ENCODE measurements at places on chromosomes 6 and 20. TPM values are rescaled to one million over a fixed set of nuclear protein-coding genes. Genes with fewer than 3 reads are reported as not detected.

DNA sequence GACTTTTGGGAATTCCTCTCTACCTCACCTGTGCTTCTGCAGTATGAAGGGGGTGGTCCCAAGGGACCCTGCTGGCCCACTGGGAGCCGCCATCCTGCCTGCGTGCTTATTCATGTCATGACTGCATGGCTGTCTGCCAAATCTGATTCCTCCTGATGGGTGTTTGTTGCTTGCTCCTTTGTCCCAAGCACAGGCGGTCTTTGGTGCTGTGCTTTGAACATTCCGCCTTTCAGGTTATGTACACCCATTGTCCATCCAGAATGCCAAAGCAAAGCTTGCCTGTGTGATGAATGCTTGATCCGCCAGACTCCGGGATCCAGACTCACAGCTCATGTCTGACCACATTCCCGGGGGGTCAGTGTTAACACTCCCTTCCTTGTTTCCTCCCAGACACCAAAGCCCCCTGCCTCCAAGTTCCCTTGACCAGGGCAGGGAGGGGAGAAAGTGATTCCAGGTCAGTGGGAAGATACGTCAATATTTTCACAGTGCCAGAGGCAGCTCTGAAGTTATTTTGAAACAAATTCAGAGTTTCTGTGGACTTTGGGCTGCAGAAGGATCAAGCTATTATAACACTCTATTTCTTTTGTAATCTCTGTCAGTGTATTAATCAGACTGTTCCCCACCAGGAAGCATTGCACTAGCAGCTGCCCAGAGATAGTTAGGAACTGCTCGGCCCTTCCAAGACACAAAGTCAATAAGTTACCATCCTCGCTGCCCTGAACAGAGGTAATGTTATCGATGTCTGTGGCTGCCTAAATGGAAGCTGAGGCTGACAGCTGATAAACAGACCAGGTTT, 9.5 kb downstream of the DAAM2 start:
- no peak for DNase-seq

- no peak for DNase-seq
These were observed 30.4 kb downstream of the TM9SF4 start for GRCh38 chr20:32139947-32140346.

- DNase-seq, result peak; percentile 48
These were observed 46.8 kb downstream of the DSTN start for GRCh38 chr20:17616480-17617211.

DNA sequence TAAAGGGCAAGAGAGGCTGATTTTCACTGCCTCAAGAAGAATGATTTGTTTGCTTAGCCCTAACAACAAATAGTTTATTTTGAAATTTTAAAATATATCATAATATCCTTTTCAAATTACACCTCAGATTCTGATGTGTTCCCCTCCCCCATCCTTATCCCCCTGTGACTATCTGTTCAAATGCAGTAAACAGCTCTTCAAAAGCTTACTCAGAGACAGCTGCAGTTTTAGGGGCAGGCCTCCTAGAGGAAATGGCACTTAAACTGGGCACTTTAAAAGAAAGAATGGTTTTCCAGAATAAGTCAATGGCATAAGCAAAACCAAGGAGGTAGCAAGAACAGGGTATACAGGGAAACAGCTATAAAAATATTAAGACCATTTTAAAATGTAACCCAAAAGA, 118.6 kb upstream of the UST start:
- no peak for DNase-seq

DNA sequence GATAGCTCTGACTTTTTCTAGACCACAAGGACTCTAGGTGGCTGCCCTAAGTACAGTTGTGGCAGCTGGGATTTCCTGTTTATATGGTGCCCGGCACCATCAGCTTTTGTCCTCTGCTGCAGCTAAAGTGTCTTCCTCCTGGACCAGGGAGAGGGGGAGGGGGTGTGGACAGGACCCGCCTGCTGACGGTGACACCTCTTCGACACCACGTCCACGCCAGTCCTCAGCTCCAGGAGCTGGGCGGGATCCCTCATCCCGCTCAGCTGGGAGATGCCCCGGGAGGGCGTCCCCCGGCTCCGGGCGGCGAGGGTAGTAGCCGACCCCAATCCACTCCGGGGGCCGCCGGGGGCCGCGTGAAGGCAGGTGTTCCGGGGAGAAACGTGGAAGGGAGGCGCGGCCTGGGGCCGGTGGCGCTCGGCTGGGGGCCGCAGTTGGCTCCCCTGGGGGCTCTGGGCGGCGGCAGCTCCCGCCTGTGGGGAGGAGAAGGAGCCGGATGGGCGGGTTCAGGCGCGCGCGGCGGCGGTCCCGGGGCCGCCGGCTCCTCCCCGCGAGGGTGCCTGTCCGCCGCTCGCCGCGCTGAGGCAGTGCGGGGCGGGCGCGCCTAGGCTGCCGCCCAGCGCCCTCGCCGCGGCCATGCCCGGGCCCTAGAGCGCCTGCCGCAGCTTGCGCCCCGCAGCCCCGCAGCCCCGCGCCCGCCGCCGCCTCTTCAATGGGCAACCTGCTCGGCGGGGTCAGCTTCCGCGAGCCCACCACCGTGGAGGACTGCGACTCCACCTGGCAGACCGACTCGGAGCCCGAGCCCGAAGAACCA, at the start of gene OGFRL1:
Gene OGFRL1, plus strand, starts transcription at position 584 of the 811 bp plus-strand sequence. Its CDS starts 126 bp downstream, at position 710.
- DNase-seq, result peak; percentile 94

DNA sequence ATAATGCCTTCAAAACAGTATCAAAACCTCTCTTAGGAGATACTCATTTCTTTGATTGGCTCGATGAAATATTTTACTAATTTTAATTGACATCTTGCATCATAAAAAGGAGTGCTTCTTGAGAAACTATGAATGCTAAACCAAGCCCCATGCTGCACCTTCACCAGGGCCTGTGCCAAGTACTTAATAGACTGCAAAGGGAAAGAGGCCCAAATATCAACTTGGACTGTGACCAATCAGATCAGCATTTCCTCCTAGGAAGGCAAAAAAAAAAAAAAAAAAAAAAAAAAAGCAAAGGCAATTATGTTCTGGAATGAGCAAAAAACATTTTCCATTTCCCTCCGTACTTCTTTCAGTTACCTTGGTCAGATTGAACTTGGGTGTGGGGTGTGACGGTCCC, 253.0 kb upstream of the SOX4 start:
- DNase-seq, result no peak

DNA sequence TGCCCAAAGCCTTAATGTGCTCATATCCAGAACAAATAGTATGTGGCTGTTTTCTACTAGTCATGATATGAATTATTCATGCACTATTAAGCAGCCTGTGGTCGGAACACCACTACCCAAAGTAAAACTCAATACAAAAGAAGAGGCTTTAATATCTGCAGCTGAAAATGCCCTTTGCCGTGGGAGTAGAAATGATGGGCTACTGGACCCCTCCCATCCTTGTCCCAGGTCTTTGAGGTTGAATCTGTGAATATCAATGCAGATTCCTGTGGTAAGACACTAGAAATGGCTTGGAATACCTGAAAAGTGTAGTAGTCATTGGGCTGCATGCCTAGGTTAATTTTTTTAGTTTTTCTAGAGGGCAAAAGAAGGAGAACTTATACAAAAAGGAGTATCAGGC, 303.7 kb downstream of the TBC1D7 start:
- no peak for DNase-seq

DNA sequence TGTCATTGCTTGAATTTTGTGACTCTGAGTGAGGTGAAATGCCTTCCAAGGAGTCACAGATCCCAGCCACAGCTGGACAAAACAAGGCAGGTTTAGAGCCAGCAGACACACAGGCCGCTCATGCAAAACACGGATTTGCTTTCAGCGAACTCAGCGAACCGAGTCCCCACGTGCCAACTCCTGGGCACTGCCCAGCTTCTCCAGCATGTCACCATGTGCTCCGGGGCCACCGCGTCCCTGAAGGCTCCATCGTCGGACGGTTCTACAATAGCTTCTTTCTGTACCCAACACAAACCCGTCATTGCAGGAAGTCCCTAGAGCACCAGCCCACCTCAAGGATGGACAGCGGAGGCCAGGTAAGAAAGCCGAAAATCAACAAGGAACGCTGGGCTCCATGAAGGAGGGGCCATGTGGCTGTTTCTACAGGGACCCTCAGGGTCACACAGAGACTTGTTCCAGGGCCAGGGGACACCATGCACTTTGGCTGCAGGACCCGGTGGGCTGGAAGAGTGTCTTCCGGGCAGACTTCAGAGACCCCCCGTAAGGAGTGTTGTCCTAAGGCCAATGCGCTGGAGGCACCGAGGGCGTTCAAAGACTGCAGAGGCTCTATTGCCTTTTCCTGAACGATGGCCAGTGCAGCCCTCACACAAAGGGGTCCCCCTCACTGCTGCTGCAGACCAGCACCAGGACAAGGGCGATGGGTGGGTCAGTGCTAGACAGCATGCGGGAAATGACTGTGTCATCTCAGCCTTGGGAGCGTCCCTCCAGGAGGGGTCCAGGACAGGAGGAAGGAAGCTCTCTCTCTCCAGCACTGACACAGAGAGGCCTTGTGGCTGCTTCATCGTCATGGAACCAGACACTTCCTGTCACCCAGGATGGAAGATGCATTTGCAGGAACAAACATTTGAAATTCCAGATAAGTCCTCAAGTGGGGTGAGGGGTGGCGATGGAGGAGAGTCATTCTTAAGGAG, 19.8 kb downstream of the DACT2 start:
- DNase-seq, result peak; percentile 71

GRCh38 chr20:37316116-37316774, 26.8 kb downstream of the MANBAL start:
- peak; percentile 53 for DNase-seq

DNA sequence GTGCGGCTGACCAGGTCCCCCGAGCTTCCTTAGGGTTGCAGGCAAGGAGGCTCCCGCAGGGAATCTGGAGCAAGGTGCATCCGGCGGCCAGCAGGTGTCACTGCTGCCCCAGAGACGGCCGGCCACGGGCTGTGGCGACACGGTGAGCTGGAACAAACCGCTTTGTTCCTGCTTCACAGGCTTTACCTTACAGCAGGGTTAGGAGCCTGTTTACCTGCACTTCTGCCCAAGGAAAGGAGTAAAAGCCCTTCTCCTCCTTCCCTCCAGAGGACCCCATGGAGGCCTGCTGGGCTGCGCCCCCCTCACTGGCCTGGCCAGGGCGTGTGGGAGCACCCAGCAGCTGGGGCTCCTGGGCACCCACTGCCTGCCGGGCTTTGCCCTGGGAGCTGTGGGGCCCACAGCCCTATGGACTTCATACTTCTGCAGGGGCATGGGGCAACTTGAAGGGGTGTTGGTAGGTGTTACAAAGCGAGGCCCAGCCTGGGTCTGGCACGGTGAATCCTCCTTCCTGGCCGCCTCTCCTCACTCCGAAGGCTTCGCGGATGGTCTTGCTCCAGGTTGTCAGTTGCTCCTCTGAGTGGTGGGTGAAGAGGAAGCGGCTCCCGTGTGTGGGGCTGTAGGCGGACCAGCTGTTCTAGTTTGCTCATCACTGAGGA, 88.4 kb downstream of the CDC5L start:
- peak; percentile 93 for DNase-seq

DNA sequence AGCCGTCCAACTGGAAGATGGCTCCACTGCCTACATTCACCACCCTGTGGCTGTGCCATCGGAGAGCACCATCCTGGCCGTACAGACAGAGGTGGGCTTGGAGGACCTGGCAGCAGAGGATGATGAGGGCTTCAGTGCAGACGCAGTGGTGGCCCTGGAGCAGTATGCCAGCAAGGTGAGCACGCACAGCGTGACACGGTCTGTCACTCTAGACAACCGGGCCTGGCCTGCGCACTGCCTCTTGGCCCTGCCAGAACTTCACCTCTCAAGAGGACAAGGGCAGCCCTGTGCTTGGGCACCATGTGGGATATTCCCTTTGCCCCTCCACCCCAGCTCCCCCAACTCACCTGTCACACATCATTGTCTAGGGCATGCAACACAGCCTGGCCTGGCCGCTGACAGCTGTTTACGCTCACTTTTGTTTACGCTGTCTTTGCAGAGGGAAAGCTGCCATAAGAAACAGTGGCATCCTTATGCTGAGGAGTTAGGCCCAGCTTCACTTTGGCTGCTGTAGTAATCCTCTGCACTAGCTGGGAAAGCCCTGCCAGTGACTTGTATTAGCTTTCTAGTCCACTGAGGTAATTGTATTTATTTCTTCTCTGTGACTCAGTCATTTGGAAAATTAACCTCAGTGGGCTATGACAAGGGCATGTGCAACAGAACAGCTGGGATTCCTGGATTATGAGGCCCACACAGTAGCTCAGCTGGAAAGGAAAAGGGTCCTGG, 9.8 kb upstream of the DEF6 start:
- DNase-seq, result no peak

- peak; percentile 95 for DNase-seq
These were observed 102.0 kb downstream of the OR2B2 start for GRCh38 chr6:27809939-27810767.

GRCh38 chr20:53738039-53738944, 144.7 kb upstream of the ZNF217 start:
- DNase-seq, result peak; percentile 89

GRCh38 chr20:46022411-46023147, 6.4 kb upstream of the SLC12A5 start:
- peak; percentile 38 for DNase-seq

GRCh38 chr6:106988664-106989063, 14.1 kb upstream of the CD24 start:
- DNase-seq, result no peak

GRCh38 chr6:105789935-105790334, 296.2 kb upstream of the PRDM1 start:
- no peak for DNase-seq

- DNase-seq, result no peak
These were observed 28.3 kb downstream of the KCNQ5 start for GRCh38 chr6:72650081-72650745.

DNA sequence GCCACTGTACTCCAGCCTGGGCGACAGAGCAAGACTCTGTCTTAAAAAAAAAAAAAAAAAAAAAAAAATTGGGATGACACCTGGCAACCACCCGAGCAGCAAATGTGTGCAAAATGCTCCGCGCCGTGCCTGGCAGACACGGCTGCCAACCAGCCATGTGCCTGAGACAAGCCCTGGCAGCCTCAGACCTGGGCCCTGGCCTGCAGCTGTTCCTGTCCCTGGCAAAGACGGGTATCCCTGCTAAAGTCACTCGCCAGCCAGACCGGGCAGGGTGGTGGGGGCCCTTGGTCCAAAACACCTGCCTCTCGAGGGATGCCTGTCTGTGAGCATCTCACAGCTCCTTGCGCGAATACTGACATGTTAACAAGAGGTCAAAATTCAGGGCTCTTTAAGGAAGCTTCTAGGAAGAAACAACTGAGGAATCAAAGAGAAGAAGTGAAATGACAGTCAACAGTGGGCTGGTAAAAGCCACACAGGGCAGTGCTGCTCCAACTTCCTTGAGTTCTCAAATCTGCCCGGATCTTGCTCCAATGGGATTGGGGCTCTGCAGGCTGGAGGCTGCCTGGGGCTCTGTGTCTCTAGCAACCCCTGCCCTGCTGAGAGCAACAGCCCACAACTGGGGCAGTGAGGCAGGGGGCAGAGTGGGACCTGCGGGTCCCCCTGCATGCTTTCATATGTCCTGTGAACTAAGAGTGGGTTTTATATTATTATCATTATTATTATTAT, 53.4 kb downstream of the SYTL3 start:
- DNase-seq, result no peak

Gene AGPAT4
- 12.3 TPM for total RNA-seq

Gene WRNIP1
- total RNA-seq, result 38.0 TPM

Gene SLC35D3
- not detected for total RNA-seq

All from kidney (tissue), 22 donors.